Activated naive CD8-positive, alpha-beta T cell treated with anti-CD3 and anti-CD28 coated beads for 36 hours (primary cell): ENCODE measurements at places on chromosomes 3 and 15.

- no peak for DNase-seq
These were observed 69.3 kb downstream of the TBC1D2B start for GRCh38 chr15:78007964-78008886.

GRCh38 chr3:118088696-118089095, 946.0 kb downstream of the IGSF11 start:
- no peak for DNase-seq

DNA sequence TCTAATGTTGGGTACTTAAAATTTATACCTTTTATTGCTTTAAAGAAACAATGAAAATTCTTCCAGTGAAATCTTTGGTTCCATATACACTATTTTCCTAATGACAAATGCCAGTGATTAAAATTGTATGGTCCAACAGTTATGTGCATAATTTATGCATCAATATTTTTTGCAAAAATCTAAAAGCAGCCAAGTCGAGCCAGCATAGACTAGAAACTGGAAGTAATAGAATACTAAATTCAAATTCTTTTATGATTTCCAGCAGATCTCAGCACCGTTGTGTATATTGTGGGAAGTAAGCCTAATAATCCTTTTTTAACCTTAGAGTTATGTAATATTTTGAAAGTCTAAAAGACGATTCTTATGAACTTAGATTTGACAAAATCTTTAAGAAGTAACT, 652.0 kb upstream of the GOLIM4 start:
- no peak for DNase-seq

- no peak for DNase-seq
These were observed 115.7 kb downstream of the WNT7A start for GRCh38 chr3:13764161-13764560.

- DNase-seq = no peak
These were observed 597.0 kb downstream of the SQOR start for GRCh38 chr15:46231786-46232185.

GRCh38 chr3:43015991-43016865, 37.1 kb downstream of the GASK1A start:
- no peak for DNase-seq

- DNase-seq = no peak
These were observed 20.6 kb downstream of the ACKR2 start for GRCh38 chr3:42829628-42830436.

GRCh38 chr15:100198442-100198841, 143.3 kb downstream of the ADAMTS17 start:
- no peak for DNase-seq

- no peak for DNase-seq
These were observed 737.5 kb upstream of the LMCD1 start for GRCh38 chr3:7764115-7764514.

GRCh38 chr15:33968224-33968623, at the start of gene CHRM5:
TSS of gene CHRM5 (plus strand) at chr15:33968497. CDS start at chr15:34062718, 94,221 bp downstream.
- DNase-seq = no peak

- DNase-seq = no peak
These were observed 110.1 kb downstream of the MOBP start for GRCh38 chr3:39577541-39577940.

DNA sequence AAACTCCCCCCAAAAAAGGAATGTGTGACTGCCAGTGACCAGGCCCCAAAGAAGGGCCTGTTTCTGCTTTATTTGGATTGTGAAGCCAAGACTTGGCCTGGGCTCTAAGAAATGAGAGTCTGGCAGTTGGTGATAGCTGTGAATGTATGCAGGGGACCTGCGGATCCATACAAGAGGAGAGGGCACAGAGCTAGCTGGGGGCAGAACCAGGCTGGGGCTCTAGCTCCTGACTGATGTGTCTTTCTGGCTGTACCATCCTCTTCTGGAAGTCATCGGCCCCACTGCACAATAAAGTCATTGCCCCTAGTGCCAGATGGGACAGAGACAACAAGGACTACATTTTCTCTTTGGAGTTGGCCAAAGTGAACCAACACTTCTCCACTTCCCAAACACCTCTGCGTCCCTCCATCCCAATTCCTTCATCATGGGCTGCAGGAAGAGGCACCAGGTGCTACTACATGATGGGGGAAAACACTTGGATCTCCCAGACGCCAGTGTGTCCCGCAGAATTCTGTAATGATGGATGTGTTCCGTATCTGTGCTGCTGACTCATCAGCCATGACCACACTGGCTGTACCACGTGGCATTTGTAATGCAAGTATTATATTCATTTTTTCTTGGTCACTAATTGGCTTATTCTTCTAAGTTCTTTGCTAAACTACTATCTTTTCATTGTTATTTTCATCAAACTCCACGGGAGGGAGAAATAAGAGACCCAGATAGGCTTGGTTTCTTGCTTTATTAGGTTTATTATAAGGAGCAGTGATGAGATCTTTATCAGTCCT, 1.7 kb upstream of the PLA2G4F start:
- no peak for DNase-seq

GRCh38 chr3:167032267-167032876, 347.7 kb downstream of the ZBBX start:
- no peak for DNase-seq
